ENCODE measurements at places on chromosomes 6 and 20.
A peak's percentile ranks its signal among the peaks of the same experiment; 100 is the strongest.

DNA sequence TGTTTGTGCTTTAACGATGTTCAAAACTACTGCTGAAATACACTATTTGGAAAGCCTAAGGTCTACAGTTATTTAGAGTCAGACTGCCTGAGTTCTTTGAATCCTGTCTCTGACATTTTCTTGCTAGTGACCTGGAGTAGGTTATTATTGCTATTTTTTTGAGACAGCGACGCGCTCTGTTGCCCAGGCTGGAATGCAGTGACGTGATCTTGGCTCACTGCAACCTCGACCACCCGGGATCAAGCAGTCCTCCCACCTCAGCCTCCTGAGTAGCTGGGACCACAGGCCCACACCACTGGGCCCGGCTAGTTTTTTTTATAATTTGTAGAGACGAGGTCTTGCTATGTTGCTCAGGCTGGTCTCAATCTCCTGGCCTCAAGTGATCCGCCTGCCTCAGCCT lies 96.6 kb downstream of the TIAM2 start:
- no peak for DNase-seq

DNA sequence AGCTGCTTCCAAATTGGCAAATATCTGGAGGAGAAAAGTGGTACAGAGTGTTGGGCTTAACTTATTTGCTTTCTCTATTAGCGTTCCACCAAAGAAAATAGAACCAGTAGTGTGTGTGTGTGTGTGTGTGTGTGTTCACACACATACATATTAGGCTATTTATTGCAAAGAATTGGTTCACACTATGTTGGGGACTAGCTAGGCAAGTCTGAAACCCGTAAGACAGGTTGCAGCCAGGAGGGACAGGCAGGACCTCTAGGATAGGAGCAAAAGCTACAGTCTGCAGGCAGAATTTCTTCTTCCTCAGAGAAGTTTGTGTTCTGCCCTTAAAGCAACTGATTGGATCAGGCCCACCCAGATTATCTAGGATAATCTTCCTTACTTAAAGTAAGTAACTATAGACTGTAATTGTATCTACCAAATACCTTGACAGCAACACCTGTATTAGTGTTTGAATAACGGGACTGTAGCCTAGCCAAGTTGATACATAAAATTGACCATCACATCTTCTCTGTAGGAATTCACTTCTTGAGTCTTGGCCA lies 12.8 kb downstream of the KCTD20 start:
- DNase-seq, result no peak

DNA sequence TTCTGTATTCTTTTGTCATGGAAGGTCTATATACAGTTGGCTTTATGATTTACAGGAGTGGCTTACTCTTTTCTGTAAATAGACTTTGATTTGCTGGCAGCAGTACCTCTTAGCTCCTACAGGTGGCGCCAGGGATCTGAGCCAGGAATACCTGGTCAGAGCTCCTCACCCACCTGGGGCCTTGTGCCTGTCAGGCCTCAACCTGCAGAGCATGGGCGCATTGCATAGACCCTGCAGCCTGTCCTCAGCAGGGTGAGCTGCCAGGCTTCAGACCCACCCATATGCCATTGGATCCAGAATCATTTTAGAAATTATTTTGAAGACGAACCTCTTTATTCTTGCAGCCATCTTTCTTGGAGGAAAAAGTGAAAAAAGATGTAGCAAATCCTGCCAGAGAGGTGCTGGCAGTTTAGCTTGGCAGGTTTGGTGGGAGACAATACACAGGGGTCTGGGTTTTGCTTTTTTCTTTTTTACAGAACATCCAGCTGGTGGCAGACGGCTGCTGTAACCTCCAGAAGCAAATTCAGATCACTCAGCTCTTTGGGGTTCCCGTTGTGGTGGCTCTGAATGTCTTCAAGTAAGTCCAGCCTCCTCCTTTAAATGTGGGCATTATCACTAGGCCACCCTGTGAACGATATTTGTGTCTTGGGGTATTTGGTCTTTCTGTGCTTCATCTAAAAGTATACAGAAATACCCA lies 149.1 kb downstream of the MTHFD1L start:
- peak; percentile 51 for DNase-seq

DNA sequence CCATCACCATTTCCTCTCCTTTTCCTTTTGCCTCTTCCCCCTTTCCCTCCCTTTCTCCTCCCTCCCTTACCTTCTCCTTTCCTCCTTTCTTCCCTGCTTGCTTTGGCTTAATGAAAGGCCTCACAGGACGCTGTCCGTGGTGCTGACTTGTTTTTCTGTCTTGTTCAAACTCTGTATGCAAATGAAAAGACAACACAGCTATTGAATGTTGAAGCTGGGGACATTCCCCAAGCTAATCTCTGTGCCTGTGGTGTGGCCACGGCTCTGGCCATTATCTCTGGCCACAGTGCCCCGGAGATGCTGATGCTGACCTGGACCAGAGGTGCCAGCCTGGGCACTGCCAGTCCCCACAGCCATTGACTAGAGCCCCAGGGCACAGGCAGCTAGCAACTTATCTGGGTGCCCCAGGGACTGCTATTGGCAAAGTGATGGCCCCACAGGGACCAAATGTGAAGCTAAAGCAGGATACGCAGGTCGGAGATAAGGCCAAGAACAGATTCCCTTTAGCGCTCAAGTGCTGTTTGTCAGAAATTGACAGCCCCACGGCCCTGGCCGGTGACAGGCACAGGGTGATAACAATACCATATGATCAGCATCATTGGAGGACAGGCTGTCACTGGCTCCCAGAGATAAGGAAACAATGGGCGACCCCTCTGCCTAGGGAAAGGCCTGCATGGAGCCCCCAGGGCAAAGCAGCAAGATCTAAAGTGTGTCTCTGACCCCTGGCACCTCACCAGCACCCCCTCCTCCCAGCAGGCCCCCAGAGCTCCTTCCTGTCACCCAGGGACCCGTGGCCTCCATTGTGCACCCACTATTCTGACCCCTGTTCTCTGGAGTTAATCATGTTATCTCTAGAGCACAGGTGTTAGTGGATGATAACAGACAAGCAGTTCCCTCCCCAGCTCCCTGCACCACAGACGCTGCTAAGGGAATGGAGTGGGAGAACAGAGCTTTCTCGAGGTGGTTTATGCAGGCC lies 31.6 kb upstream of the SLC32A1 start:
- DNase-seq, result peak; percentile 65
